NCI-H524 (cell line): ENCODE measurements at places on chromosomes 7 and 10.

DNA sequence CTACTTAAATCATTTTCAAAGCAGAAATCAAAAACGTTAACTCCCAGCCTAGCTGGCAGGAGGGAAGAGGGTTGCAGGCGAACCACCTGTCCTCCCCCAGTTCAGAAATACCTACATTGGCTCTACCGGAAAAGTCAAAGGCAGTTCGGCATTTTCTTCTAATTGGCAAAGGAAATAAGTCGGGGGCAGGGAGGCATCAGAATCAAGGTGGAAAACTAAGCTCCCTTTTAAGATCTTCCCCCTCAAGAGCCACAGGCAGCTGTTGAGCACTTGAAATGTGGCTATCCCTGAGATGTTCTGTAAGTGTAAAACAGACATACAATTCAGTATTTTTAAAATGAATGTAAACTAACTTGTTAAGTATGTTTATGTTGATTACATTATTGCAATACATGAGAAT, 957 bp upstream of the ELMO1 start:
- peak; percentile 81 for DNase-seq

- DNase-seq, result no peak
These were observed 705.5 kb downstream of the GRID1 start for GRCh38 chr10:85661123-85661522.

DNA sequence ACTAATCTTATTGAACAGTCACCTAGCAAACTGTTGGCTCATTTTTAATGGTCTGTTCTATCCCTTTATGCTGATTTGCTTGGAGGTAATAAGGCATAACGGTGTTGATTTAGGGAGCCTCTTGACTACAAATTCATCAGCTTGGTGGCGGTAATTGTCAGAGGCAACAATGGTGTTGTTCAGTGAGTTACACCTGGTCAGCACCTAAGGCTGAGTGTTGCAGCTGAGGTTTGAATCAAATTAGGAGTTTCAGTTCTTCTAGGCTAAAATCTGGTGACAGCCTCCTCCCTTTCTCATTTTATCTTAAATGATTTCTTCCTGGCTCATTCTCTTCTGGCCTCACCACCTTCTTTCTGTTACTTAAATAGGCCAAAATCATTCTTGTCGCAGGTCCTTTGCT, 42.3 kb upstream of the SP8 start:
- no peak for DNase-seq

DNA sequence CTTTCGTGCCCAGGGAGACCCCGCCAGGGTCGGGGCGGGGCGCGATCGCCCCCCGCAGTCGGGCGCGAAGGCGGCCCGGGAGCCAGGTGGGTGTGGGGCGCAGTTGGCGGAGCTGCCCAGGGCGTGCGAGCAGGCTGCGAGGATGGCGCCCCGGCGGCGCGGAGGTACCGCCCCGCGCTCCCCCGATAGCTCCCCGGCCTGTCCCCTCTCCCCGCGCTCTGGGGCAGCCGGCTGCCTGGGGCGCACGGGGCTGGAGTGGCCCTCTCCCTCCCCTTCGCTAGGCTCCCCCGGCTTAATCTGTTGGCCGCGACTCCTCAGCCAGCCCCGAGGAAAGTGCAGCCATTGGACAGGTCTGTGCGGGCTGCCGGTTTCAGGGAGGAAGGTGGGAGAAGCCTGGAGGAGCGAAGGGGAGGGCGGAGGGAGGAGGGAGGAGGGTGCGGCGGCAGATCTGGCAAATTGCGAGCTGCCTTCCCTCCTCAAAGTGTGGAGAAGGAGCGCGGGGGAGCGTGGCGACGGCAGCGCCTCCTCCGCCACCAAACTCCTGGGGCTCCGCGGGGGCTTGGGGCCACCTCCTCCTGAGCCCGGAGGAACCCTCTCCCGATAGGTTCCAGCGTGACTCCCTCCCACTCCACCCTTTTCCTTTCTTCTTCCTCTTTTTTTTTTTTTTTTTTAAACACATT, 361 bp upstream of the PLXDC2 start:
- peak; percentile 40 for DNase-seq

DNA sequence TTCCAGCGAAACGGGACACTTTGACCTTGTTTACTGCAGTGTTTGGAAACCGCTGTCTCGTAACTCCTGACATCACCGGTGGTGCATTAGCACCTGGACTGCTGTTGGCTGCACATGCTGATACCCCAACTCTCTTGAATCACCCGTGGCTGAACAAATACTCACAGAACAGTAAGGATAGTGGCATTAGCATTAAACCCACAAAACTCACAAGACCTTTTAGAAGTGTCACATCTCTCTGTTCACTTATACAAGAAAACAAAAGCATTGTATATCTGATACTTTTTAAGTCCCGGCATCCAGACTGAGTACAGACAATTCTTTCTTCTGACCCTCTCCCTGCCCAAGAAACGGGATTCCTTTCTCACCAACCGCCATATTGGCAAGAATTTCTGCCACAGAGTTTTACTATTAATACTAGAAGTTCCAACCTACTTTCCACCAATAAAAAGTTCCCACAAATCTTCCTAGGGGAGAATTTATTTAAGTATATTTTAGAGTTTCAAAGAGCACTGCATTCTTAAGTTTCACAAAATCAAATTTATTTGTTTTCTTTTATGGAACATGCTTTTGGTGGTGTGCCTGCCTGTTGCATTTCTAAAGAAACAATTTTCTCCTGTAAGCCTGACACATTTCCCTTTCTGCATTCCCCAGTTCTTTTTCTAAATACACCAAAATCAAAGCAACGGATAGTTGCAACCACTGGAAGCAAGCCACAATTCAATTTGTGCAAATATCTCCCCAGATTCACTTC, 208.4 kb upstream of the KLF14 start:
- no peak for DNase-seq
